Caco-2 (cell line): ENCODE measurements at places on chromosomes 4 and X.

- DNase-seq: no peak
- peaks cover 6% of the 10 kb centered on the region; the same call in 1 of the 2 replicates for H3K4me1 ChIP-seq
- H3K27ac ChIP-seq: no peak overlapping the region
- no peak overlapping the region for H3K4me3 ChIP-seq
Measured at GRCh38 chrX:148535639-148536038, 35.2 kb downstream of the AFF2 start.

- H3K27ac ChIP-seq: peak overlapping the region; percentile 91
- DNase-seq: peak; percentile 78
- H3K27me3 ChIP-seq: no peaks in the 10 kb centered on the region
- peak overlapping the region; percentile 89 for H3K4me3 ChIP-seq
Measured at GRCh38 chr4:10115797-10116568, 616 bp downstream of the WDR1 start.

- no peak overlapping the region for H3K27ac ChIP-seq
- DNase-seq: no peak
- H3K4me1 ChIP-seq: no peaks in the 10 kb centered on the region
- H3K36me3 ChIP-seq: no peaks in the 10 kb centered on the region
- H3K4me3 ChIP-seq: no peak overlapping the region
- no peaks in the 10 kb centered on the region for H3K27me3 ChIP-seq
Measured at GRCh38 chr4:156638925-156639605, 332.5 kb downstream of the PDGFC start.

GRCh38 chr4:54017308-54017707 is 47.1 kb downstream of the CHIC2 start:
- H3K36me3 ChIP-seq: no peaks in the 10 kb centered on the region
- H3K4me3 ChIP-seq: no peak overlapping the region
- H3K27me3 ChIP-seq: no peaks in the 10 kb centered on the region
- DNase-seq: no peak
- no peak overlapping the region for H3K27ac ChIP-seq

GRCh38 chrX:129522184-129523078 is 859 bp downstream of the SMARCA1 start:
- H3K4me1 ChIP-seq: no peaks in the 10 kb centered on the region
- no peaks in the 10 kb centered on the region for H3K36me3 ChIP-seq
- H3K27ac ChIP-seq: peak overlapping the region; percentile 59
- peak overlapping the region; percentile 81 for H3K4me3 ChIP-seq
- DNase-seq: peak; percentile 69

DNA sequence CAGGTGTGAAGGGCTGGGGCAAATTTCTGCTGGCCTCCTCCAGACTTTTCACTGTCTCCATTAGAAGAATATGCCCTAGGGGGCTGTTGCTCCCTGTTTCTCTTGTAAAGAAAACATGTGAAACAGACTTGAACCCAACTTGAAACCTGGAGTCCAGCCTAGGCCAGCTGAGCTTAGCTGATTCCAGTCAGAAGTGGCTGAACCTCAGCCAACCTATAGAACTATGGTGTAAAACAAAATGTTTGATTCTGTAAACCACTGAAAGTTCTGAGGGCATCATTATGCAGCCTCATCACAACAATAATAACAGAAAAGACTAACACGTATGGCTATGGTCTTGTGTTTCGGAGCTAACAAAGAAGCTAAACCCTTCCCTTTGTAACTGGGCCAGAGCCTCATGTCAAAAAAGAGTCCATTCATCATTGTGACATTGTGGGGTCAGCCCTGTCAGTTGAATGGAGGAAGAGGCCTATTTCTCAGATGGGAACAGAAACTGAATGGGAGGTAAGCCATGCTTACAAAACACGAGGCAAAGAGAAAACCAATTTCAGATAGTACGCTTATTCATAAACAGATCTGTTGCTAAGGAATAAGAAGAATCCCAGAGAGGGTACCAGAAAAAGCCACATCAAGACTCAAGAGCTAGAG is 34.1 kb downstream of the SETD7 start:
- no peak for DNase-seq
- no peak overlapping the region for H3K4me3 ChIP-seq
- H3K4me1 ChIP-seq: no peaks in the 10 kb centered on the region
- H3K27me3 ChIP-seq: no peaks in the 10 kb centered on the region
- no peak overlapping the region for H3K27ac ChIP-seq

- H3K27ac ChIP-seq: no peak overlapping the region
- H3K4me3 ChIP-seq: no peak overlapping the region
- peaks cover 4% of the 10 kb centered on the region; the same call in 1 of the 2 replicates for H3K4me1 ChIP-seq
Measured at GRCh38 chr4:10877076-10877475, 192.5 kb upstream of the CLNK start.

- H3K4me1 ChIP-seq: no peaks in the 10 kb centered on the region
- H3K27me3 ChIP-seq: no peaks in the 10 kb centered on the region
- DNase-seq: no peak
- no peaks in the 10 kb centered on the region for H3K36me3 ChIP-seq
Measured at GRCh38 chr4:141511055-141511454, 125.3 kb upstream of the IL15 start.

- DNase-seq: peak; percentile 5
- H3K36me3 ChIP-seq: no peaks in the 10 kb centered on the region
- H3K4me1 ChIP-seq: no peaks in the 10 kb centered on the region
Measured at GRCh38 chrX:24253030-24253429, 60.8 kb downstream of the SUPT20HL2 start.

- peak overlapping the region; percentile 61 for H3K27ac ChIP-seq
- no peak overlapping the region for H3K4me3 ChIP-seq
- H3K27me3 ChIP-seq: no peaks in the 10 kb centered on the region
- no peak for DNase-seq
- H3K4me1 ChIP-seq: peaks cover 11% of the 10 kb centered on the region
Measured at GRCh38 chrX:96752781-96753180, 68.1 kb downstream of the DIAPH2 start.

- no peak within 1 kb of the TSS for H3K27ac ChIP-seq
- DNase-seq: no peak
- H3K4me1 ChIP-seq: peaks cover 6% of the 10 kb centered on the region; the same call in 1 of the 2 replicates
- no peaks in the 10 kb centered on the region for H3K27me3 ChIP-seq
Measured at GRCh38 chrX:102515975-102516941, at the start of gene TMSB15A. Gene TMSB15A (minus strand): TSS chrX:102516739.

- DNase-seq: no peak
- H3K27me3 ChIP-seq: no peaks in the 10 kb centered on the region
- no peak overlapping the region for H3K4me3 ChIP-seq
- no peak overlapping the region for H3K27ac ChIP-seq
- H3K36me3 ChIP-seq: no peaks in the 10 kb centered on the region
Measured at GRCh38 chr4:187770345-187770744, 225.2 kb upstream of the ZFP42 start.

DNA sequence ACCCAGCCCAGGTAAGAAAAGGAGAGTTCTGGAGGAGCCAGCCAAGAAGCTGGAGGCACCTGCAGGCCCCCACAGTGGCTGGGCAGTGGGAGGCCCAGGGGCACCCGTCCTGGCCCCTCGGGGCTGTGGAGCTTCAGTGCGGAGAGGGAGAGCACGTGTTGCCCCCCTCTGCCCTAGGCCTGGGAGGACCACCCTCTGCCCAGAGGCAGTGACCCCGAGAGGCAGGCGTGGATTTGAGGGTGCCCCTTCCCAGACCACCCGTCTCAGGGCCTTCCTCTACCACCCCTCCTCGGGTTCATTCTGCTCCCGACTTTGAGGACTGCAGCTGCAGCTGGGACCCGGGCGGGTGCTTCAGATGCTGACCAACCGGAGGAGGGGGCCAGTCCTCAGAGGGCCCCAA is 12.1 kb upstream of the HGFAC start:
- H3K27ac ChIP-seq: no peak overlapping the region
- no peak overlapping the region for H3K4me3 ChIP-seq
- no peaks in the 10 kb centered on the region for H3K4me1 ChIP-seq
- DNase-seq: no peak
- H3K36me3 ChIP-seq: no peaks in the 10 kb centered on the region

DNA sequence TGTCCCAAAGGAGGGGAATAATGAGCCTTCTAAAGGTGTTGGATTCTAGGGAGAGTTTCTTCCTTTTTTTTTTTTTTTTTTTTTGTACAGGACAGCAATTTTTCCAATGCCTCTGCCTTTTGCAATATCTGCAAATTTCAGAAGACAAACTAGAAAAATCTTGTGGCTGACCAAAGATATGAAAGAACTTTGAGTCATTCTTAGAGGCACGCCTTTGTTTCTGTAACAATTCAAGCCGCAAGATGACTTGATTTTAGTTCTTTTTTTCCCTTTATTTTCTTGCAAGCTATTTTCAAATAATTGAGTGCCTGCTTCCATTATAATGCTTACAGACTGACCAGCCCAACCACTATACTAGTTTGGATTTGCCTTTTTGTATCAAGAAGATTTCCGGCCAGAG is 47.6 kb upstream of the UXT start:
- H3K4me1 ChIP-seq: no peaks in the 10 kb centered on the region
- no peaks in the 10 kb centered on the region for H3K27me3 ChIP-seq
- H3K36me3 ChIP-seq: no peaks in the 10 kb centered on the region

DNA sequence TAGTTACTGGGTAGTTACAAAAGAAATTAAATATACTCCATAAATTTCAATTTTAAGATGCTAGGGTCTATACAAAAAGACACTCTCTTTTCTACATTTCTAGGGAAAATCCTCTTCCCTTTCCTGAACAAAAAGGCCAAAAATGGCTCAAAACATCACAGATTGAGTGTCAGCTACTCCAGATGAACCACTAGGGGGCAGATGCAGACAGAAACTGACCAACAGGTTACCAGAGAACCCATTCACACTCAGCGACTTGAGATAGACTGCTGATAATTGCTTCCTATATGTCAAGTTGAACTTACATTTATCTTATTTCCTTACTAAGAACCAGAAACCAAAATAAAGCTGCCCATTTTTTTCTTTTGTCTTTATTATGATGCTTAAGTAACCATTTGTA is 83.4 kb upstream of the MID1IP1 start:
- DNase-seq: no peak
- no peaks in the 10 kb centered on the region for H3K36me3 ChIP-seq
- H3K4me3 ChIP-seq: no peak overlapping the region

DNA sequence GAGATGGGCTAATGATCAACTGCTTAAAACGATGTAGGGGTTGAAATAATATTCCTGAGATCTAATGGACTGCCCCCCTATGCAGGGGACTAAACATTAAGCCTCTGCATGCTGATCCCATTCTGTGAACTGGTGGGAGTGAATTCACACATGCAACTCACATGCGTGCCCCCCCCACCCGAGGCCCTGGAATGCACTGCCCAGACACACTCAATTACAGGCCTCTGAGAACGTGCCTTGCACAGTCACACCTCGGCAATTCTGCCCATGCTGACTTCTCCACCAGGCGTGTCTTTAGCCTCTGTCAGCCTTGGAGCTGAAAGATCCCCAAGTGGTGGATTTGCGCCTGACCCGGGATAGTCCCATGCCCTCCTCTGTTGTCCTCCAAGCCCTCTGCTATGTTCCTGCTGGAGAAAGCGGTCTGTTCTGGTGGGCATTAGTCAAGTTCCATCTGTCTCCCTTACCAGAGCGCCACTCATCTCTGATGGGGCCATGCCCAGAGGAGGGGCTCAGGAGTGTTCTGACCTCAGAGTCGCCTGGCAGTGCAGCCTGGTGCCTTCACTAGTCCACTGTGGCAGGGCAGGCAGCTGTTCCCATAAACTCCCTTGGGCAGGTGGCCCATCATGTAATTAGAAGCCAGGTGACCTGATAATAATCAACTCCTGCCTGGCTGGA is 86.5 kb downstream of the DRD5 start:
- H3K27ac ChIP-seq: no peak overlapping the region
- no peaks in the 10 kb centered on the region for H3K27me3 ChIP-seq
- no peak overlapping the region for H3K4me3 ChIP-seq
- no peak for DNase-seq

GRCh38 chr4:105458001-105458400 is 15.9 kb downstream of the PPA2 start:
- no peaks in the 10 kb centered on the region for H3K27me3 ChIP-seq
- 0 out of 2 replicates have a peak, but pooled peaks cover 1% of the 10 kb centered on the region for H3K36me3 ChIP-seq
- H3K27ac ChIP-seq: no peak overlapping the region

DNA sequence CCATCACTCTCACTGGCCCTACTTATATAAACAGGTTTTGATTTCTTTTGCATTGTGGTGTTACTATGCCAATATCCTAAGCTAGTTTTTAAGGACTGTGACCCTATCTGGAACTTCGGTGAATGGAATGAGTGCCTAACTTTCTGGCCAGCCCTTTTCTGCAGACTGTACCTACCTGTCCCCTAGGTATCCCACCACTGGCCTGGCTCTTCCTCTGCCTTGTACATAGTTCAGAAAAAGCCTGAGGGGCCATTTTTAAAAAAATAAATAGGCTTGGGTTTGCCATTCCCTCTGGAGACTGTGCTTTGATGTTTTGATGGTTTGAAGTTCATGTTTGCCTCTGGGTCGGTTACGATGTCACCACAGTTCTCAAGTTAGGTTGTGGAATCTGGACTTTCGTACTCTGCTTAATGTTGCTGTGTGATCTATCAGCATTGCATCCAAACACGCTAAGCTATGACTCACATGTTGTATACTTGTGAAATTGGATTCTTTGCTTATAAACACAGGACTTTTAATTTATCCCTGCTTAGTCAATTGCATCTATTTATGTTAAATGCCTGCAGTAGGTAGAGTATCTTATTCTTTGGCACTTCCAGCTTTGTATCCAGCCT is 182.0 kb downstream of the ANKRD50 start:
- H3K27me3 ChIP-seq: no peaks in the 10 kb centered on the region
- no peak overlapping the region for H3K4me3 ChIP-seq
- H3K36me3 ChIP-seq: no peaks in the 10 kb centered on the region
- H3K27ac ChIP-seq: peak overlapping the region; percentile 71

- H3K27me3 ChIP-seq: no peaks in the 10 kb centered on the region
- no peak for DNase-seq
- no peaks in the 10 kb centered on the region for H3K4me1 ChIP-seq
- no peak overlapping the region for H3K27ac ChIP-seq
- H3K36me3 ChIP-seq: no peaks in the 10 kb centered on the region
- no peak overlapping the region for H3K4me3 ChIP-seq
Measured at GRCh38 chr4:142929526-142929925, 83.4 kb upstream of the INPP4B start.

DNA sequence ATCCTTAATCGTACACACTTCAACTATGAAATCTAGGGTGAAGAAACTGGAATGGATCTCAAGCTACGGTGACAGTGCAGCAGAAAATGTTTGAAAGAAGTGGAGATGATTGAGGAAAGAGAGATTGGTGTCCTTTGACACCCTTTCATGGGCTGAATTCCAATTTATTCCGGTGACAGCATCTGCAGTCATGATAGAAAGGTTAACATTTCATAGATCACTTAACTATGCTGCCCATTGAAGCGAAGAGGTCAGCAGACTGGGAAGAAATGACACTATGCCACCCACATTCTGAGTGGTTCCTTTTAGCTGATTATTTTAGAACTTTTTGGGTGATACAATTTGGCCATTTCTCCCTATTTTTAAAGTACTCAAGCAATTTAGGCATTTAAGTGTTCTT is 82.3 kb downstream of the DNAAF6 start:
- H3K27me3 ChIP-seq: no peaks in the 10 kb centered on the region
- H3K4me3 ChIP-seq: no peak overlapping the region
- no peaks in the 10 kb centered on the region for H3K36me3 ChIP-seq
- no peaks in the 10 kb centered on the region for H3K4me1 ChIP-seq
- no peak for DNase-seq
- H3K27ac ChIP-seq: no peak overlapping the region

DNA sequence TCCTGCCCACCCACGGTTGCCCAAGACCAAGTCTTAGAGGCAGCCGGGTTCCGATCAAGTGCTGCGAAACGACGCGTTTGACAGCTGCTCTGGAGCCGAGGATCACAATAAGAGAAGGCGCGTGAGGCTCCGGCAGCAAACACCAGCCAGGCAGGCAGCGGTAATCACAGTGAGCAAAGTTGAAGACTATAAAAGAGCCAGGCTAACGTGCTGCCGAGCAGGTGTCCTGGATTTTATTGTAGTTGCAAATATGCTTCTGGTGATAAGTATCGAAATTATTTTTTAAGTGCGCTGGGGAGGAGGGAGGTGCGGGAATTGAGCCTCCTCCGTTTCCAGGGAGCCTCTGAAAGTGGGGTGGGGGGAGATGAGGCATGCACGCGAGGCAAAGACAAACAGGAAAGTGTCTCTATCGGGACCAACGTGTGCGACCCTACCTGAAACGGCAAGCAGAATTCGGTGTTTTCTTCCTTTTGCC is 590 bp downstream of the GABRA2 start:
- DNase-seq: peak; percentile 39
- peak overlapping the region; percentile 44 for H3K4me3 ChIP-seq
- H3K36me3 ChIP-seq: no peaks in the 10 kb centered on the region
